Hepatocyte (in vitro differentiated cells): ENCODE measurements at places on chromosomes 6 and 20. TPM values are rescaled to one million over a fixed set of nuclear protein-coding genes. Genes with fewer than 3 reads are reported as not detected.

- no peak for DNase-seq
Observed at GRCh38 chr20:20411836-20412235, 43.9 kb downstream of the INSM1 start.

DNA sequence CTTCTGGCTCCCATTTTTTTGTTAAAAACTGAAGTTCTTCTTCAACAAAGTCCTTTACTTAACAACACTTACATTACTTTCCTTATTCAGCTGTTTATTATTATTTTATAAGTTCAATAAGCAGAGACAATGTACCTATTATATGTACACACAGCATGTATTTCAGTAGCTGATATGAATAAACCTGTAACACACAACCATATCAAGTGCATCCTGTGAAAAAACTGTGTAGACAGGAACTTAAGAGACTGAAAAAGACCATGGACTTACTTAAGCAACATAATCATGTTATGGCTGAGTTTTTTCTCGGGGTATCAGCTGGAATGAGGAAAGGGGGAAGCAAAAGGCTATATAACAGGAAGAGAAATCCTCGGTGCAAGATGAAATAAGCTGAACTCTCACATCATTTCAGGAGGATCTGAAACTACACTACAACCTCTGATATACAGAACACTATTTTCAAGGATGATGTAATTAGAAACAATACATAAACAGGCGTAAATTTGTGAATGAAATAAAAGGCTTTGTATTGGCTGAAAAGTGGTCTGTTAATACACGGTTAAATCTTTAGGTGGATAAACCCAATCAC is 70.9 kb downstream of the REV3L start:
- no peak for DNase-seq

DNA sequence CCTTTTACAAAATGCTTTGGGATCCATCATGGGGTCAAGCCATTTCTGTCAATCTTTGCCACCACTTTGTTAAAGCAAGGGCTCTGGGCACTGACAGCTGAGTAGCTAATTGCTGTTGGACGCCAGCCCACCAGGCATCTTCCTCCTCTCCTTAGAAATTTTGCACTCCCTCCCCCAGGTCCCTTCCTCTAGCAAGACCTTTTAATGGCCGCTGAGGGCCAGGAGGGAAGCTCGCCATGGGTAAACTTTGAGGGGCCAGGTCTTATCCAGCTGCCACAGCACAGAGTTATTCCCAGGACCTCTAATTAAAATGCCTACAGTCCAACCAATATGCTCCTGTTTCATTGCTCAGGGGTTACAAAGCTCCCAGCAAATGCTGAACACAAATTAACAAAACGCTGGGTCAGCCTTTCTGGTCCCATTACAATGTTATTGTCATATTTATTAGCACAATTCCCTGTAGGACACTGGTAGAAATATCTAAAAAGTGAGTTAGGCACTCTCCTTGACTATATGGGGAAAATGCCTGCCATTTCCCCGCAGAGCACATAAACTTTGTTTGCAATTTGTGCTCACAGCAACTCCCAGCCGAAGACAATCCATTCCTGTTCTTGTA is 16.8 kb downstream of the SCML4 start:
- no peak for DNase-seq

GRCh38 chr20:17594443-17594842 is 24.6 kb downstream of the DSTN start:
- DNase-seq: peak; percentile 64

- DNase-seq: no peak
Observed at GRCh38 chr6:40585651-40586269, 1.4 kb downstream of the LRFN2 start.

- no peak for DNase-seq
Observed at GRCh38 chr6:45493761-45494160, 116.0 kb upstream of the SUPT3H start.

- DNase-seq: no peak
Observed at GRCh38 chr20:23566199-23566932, 1.9 kb downstream of the CST9L start.

DNA sequence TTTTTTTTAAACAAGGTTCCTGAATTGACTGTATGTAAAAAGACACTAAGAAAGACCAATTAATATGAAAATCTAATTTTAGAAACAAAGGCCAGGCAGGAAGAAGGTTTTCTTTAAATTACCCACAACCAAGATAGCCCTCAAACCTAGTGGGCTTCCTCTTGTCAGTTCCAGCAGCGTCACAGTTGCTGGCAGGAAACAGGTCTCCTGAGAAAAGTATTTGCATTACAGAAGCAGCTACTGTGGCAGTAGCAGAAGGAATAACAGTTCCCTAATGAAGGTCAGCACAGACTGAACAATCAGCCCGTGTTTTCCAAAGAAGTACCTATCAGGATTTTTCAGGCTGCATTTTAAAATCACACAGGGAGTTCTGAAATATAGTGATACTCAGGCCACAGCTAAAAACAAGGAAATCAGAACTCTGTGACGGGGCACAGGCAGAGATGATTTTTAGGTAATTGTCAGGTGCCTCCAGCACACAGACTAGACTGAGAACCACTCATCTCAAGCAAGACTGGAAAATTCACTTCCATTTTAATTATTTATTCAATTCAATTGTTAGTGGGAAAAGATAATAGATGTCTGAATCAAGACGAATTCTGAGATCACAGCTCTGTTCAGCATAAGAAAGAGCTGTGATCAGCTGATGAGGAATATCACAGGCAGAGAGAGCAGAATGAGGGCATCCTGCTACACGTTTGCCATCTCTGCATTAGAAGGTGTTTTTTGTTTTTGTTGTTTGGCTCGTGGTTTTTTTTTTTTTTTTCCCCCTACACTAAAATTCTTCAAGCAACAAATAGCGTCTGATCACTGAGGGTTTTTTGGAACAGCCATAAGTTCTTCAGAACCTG is 230.5 kb upstream of the KHDRBS2 start:
- DNase-seq: no peak

DNA sequence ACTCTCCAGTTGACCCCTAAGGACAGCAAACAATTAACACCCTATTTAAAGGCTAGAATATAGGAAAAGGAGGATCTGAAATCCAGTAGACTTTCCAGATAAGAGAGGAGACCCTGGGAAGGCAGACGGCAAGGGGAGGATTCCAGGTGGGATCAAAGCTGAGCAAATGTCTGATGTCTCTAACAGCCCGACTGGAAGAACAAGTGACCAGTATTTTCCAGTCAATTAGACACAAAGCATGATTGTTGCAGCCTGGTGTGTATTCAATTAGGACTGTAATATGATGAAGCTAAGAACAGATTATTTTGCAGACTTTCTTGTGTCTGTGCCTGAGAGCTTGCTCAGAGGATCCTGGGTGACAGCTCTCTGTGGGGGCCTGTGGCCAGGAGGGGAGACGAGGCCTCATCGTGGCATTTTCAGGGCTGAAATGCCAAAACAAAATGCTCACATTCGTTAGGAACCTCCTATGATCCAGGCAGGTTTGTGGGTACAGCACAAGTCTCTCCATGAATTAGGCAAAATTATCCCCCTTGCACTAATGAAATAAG is 471.8 kb upstream of the AGPAT4 start:
- DNase-seq: no peak

- DNase-seq: no peak
Observed at GRCh38 chr6:43887340-43887858, 117.4 kb downstream of the VEGFA start.

DNA sequence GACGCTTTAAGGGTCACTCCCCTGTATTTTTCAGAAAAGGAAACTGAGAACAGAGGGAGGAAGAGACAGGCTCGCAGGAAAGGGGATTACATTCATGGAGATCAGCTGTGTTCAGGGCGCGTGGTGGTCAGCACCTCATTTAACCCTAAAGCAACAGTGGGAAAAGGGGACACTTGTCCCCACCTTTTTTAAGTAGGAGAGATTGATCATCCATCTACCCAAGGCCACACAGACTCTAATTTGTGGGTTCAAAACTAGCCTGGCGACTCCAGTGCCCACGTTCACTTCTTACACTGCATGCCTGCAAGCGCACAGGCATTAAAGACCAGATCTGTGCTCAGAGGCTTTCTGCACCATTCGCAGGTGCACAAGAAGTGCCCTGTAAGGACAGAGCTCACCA is 167.9 kb upstream of the SNX9 start:
- DNase-seq: no peak

GRCh38 chr20:1644101-1644962 is 13.2 kb downstream of the SIRPG start:
- no peak for DNase-seq

DNA sequence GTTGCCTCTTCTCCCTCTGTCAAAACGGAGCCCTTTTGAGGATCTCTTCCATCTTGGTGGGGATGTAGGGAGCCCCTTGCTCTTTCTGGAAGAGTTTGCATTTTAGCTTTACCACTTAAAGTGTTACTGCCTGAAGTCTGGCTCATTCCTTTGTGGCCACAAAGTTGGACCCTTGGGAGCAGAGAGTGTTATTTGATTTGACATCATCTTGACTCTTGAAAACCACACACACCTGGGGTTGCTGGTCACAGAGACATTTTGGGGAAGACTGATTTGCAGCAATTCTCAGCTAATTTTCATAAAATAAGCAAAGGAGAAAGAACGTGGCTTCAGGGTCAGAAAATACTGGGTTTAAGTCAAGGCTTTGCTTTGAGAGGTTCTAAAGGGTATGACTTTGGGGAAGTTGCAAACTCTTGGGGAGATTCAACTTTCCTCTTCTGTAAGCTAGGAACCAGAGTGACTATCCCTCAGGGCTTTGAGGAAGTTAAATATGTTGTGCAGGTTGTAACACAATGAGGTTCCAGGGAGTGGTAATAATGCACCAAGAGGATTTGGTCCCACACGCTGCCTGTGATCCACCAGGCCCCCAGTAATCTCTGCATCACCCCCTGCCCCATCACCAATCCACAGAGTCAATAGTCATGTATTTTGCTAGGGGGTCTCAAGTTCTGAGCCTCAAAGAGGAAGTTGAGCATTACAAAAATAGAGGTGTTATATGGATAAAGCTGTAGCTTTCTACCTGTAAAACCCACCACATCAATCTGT is 141.6 kb upstream of the SLC24A3 start:
- DNase-seq: no peak

DNA sequence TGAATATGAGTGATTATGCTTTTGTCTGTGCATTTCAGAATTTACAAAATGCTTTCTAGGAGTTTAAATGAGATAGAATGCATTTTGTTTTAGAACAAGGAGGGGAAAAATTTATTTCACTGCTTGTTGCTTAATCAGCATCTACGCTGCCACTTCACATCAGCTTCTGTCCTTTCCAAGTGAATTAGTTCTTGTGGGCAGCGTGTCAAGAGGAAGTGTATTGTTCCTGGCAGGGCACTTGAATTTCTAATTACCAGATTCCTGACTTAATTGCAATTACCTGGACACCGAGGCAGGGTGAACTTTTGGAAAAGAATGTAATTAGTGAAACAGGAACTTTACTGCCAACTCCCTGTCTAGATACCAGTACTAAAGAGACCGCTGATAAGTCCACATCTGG is 263.5 kb downstream of the TMEM242 start:
- no peak for DNase-seq

DNA sequence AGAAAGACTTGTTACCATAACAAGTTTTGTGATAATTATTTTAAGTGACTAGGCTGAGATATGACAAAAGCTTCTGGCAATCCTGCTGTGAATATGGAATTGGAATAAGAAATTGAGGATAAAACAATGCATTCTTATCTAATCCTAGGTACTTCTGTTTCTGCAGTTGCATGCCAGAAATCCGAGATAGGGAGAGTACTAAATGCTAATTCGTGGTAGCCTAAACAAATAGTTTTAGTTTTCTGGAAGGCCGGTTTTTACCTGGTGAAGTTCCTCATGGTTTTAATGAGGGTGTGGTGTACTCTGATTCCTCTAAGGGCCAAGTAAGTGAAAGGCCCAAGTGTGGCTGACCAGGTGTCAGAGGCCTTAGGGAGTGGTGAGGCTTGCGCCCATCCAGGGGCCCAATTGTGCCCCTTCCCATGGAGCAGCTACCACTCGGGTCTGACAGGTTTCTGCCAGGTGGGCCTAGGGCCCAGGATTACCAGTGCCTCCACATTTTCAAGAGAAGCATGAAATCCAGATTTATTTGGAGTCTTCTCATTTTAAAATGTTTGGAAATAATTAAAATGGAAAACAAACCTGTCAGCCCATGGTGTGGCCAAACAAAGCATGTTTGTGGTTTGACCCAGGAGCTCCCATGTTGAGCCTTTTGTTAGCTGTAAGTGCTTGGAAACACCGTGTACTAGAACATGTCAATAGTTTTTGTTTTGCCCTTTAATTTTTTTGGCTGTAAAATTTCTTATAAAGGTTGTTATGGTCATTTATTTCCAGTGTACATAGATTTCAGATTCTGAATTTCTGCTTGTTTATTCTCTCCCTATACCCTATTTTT is 6.6 kb downstream of the PLCB4 start:
- DNase-seq: no peak

- DNase-seq: no peak
Observed at GRCh38 chr6:160004018-160004417, 35.1 kb downstream of the IGF2R start.

DNA sequence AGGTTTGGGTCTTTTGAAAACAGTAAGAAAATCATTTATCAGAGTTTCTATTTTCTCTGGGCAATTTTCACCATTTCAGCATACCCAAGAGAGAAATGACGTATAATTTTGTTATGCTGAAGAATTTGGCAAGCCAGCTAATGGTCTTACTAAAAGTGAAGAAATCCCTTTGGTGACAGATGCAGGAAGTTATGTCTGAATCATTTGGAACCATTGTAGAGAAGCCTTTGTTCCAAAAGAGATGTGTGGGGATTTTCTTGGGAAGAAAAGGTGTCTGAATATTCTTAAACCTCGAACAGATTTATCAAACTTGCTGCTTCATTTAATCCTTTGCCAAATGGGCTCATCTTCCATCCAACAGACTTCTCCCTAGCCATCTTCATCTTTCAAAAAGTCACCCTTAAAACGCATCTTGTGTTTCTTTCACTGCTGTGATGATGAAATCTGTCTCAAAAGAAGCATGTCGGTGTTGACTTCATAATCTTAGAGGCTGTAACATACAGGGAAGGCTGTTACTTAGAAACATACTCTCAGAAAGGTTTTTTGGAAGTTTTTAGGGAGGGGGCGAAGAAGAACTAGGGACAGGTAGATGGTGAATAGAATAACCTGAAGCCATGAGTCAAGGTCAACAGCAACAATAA is 39.5 kb downstream of the CITED2 start:
- no peak for DNase-seq

The GCNT2 gene
- 36.4 and 39.3 TPM in 2 replicates for total RNA-seq

The KCNQ5 gene
- 1.6 and 5.5 TPM in 2 replicates for total RNA-seq

The GSTA3 gene
- not detected in 2 replicates for total RNA-seq

The HLA-DRB1 gene
- total RNA-seq: 59.1 and 60.6 TPM in 2 replicates

The GPR31 gene
- not detected in 2 replicates for total RNA-seq

The NR2E1 gene
- total RNA-seq: not detected in 2 replicates

The RAET1L gene
- not detected in 2 replicates for total RNA-seq

The MPC1 gene
- total RNA-seq: 54.9 and 75.4 TPM in 2 replicates
